ENCODE measurements at places on chromosomes 12 and 14.

DNA sequence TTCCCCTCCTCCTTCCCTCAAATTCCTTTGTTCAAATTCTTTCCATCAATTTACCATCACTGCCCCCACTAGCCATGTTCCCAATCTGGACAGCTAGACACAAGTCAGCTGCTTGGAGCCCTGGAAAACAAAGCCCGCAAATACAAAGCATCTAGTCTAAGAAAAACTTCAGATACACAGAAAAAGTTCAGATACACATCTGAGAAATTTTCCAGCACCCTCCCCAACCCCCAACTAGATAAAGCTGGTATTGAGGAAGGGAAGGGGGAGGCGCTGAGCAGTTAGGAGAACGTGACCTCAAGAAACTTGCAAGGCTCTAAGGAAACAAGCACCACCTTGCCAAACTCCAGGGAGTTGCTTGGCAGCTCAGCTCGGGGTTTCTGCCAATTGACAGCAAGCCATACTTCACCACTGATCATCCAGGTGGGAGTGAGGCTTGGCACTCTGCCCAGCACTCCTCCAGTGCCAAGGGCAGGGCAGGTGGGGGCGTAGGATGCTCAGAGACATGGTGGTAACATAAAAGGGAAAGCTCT is 5.1 kb upstream of the CNIH1 start:
- DNase-seq: peak; percentile 83

- peak; percentile 82 for DNase-seq
These were observed 3.8 kb downstream of the CBLN3 start for GRCh38 chr14:24425704-24426103.

- DNase-seq: no peak
These were observed 45.5 kb downstream of the TMTC3 start for GRCh38 chr12:88187571-88187970.

DNA sequence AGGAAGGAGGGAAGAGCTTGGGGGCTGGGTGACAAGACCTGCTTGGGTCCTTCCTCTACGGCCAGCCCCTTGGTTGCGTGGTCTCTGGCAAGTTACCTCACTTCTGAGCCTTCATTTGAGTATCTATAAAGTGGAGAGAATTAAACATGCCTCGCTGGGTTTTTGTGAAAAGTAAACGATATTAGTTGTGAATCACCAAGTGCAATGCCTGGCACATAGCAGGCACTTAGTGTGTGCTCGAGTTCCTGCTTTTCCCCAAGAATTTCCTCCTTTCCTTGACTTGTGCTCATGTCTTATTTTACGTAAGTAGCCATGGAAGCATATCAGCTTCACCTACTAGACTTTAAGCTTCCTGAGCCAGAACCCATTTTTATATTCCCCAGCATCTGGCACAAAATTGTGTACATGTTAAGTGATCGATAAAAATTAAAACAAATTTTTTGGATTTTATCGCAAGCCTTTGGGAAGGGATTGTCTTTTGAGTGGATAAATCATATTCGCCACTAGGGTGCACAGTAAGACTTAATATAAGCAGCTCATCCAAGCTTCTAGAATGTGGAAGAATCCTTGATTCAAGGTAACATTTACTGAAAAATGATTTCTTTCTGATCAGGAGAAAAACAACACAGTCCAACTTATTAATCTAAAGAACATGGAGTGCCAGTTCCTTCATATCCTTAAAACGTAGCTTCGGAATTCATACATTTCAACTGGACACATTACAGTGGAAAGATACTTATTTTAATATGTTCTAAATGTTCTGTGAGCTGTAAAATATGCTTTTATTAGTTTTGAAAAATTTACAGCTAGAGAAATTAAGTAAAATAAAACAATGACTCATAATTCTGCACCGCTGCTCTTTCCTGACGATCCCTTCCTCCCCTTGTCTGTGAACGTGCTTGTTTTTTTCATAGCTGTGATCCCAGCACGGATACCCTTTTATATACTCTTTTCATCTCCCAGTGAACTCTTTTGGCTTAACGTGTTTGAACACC is 62.0 kb downstream of the SLC25A47 start:
- no peak for DNase-seq

- DNase-seq: peak; percentile 91
These were observed 25.7 kb upstream of the CERS5 start for GRCh38 chr12:50192908-50193307.

DNA sequence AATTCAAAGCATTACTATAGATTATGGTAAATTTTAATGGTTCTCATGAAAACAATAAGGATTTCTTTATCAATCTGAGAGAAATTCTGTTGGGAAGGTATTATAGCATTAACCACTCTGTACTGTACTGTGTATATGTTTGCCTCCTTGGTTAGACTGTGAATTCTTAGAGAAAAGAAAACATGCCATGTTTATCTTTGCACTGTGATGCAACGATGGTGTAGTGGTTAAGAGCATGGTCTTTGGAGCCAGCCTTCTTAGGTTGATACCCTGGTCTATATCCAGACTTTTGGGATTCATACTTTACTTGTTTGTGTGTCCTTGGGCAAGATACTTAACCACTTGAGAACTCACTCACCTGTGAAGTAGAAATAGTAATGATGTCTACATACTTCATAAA is 32.2 kb upstream of the NUBPL start:
- DNase-seq: no peak

GRCh38 chr14:21398901-21399300 is 15.1 kb upstream of the SUPT16H start:
- no peak for DNase-seq

DNA sequence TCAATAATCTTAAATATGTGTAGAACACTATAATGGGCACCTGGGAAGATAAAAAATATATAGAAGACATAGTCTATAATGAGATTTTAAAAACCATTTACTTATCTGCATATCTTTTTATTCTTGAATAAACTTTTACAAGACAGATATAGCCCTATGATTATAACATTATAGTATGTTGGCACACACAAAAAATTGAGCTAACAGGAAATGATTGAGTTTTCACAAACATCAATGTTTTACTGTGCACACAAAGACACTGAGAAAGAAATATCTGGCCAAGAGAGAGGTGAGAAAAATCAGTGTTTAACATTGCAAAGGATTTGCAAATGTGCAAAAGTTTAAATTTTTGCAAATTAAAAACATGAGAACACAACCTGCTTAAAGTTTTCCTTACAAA is 124.3 kb downstream of the BBS10 start:
- no peak for DNase-seq

DNA sequence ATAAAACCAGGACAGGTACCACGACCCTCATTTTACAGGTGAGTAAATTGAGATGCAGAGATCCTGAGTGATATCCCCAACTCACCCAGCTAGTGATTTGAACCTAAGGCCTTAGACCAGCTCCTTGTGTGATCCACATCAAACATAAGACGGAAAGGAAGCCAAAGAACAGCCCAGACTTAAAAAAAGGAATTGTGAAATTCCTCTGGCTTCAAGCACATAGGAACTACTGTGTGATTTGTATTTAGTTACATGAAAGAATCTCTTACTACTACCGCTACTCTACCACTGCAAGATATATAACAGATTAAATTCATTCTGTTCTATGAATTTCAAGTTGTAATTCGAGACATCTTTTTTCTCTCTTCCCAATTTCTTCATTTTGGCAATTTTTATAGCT is 10.5 kb downstream of the E2F7 start:
- DNase-seq: no peak

GRCh38 chr12:110619534-110619953 is 5.6 kb downstream of the TCTN1 start:
- DNase-seq: no peak

DNA sequence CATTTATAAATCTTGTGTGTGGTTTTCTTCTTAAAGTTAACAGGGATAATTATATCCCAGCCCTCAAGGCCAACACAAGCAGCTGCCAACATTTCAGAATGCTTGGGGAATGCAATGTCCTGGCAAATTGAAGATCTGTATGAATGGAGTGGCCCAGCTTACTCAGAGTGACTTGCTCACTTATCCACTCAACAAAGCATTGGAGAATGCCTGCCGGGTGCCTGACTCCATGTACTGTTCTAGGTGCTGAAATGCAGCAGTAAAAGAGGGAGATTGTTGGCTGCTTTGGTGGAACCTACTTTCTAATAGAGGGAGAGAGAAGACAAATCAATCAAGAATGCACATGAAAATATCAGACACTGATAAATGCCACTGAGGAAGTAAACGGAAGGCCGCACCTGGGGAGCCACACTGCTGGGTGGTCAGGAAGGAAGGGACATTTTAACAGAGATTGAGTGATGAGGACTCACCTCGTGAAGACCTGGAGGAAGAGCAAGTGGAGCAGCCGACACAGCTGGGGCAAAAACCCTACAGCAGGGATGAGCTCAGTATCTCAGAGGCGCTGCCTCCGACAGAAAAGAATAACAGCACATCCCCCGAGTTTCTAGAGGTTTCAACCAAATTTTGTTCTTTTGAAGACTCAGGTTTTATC is 61.2 kb upstream of the VASH1 start:
- DNase-seq: no peak

DNA sequence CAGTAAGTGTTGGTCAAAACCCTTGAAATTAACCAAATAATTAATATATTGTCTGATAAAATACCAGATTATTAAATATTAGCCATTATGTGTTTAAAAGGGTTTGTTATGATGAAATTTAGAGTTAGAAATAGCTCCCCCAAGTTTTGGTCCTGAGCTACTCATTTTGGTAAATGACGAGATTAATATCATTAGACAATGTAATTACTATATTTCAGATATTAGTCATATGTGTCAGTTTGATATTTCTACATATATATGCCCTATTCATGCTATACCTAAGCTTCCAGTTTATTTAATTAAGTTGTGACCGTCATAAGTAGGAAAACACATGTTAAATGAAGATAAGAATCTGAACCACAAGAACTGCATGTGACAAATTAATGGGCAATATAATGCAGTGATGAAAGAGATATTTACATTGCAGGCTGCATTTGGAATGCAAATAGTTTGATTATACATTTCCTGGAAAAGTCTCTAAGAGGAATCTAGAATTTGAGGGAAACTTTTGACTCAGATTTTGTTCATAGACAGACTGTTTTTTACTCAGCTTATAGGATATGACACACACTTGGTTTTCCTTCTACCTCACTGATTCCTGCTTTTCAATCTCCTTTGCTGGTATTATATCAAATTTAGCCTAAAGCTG is 70.5 kb downstream of the TBC1D30 start:
- no peak for DNase-seq

DNA sequence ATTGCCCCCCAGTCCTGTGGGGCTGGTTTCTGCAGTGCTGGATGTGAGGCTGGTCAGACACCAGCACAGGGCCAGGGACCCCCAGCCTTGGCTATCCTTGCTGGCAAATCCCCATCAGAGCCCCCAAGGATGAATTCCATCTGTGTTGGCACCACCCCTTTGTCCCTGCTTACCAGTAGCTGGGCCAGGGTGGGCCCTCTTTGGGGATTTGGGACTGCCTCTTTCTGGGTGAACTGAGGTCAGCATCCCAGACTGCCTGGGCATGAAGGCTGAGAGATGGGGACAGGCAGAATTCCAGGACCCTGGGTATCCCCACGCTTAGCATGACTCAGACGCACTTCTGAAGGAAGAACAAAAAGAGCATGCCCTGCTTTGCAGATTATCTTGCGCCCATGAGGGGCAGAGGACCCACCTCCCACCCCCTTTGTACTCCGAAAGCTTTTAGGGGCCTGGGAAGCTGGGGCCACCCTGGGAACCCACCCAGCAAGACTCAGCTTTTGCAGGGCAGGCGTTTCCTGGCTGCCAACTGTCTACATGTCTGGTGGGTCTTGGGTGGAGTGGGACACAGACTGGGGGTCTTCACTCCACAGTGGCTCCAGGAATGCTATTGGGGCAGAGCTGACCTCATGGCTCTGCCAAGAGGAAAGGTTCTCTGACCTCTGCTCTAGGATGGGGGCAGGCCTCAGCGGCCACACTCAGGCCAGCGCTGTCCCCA is 26.8 kb downstream of the RFLNA start:
- DNase-seq: no peak

DNA sequence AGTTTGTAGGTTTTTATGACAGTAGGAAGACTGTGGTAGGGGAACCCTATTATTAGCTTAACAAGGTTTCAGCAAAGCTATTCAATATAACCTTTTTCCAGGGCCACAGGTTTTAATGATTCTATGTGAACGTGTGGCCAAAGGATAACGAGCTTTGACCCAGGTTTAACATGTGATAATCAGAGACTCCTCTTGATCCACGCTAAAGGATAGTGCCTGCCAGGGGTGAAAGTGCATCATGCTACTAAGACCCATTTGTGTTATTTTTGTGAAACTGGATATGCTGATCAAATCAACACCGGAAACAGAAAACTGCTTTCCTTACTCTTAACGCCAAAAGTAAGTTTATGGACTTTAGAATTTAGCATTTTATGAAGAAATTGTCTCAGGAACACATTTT is 909 bp upstream of the TAOK3 start:
- DNase-seq: no peak

DNA sequence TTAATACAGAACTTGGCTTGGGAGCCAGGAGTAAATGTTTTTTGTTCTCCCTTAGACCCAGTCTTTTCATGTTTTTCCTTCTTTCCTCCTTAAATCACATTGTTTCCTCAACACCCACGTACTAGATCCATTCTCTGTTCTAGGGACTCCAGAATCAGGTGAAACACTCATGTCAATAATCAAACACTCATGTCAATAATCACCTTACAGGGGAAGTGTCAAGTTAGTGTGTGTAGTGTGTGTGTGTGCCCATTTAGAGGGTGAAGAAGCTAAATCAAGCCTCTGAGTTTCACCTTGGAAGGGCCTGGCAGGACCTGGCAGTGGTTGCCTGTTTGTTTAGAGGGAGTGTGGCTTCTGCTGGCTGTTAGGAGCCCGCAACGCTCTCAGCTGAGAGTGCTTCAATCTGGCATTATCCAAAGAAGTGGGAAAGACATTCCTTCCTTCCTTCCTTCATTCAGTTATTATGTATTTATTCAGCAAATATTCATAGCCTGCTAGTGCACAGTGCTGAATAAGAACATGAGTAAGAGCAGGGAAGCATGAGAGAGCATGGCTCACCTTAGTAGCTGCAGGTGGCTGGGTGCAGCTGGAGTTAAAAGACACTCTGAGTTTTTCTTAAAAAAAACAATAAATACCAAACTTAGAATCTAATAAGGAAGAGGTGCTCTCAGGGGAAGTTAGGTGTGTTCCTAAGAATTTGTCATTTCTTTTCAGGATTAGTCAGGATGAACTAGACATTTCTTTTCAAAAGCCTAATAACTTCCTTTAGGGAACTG is 17.6 kb upstream of the EID3 start:
- peak; percentile 62 for DNase-seq

GRCh38 chr14:35938770-35939169 is 112.6 kb downstream of the BRMS1L start:
- no peak for DNase-seq

GRCh38 chr14:68389943-68390342 is 402.9 kb downstream of the ZFP36L1 start:
- no peak for DNase-seq

DNA sequence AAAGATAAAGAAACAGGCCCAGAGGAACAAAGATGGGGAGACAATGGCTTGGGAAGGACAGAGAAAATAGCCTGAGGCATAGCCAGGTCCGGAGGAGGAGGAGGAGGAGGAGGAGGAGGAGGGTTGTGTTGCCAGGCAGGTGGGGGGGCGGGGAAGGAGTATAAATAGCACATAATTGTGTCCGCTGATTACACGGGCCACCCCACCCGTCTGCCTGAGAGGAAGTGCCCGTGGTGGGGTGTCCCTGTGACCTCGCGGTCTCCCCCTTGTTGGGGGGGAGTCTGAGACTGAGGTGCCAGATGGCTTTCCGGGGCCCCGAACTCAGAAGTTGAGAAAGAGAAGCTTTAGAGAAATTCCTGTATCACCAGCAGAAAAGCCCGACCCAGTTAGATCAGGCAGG is 1.9 kb upstream of the SP7 start:
- no peak for DNase-seq

Data from NCI-H226 (cell line).